Psoas muscle (tissue), 8 donors: ENCODE measurements at places on chromosomes 5 and 9. TPM values are rescaled to one million over a fixed set of nuclear protein-coding genes. Genes with fewer than 3 reads are reported as not detected.

- no peaks in the 10 kb centered on the region for H3K4me1 ChIP-seq
- DNase-seq = no peak
- no peaks in the 10 kb centered on the region for H3K27me3 ChIP-seq
- H3K27ac ChIP-seq = no peak overlapping the region
Measured at GRCh38 chr9:3863111-3863528, 337.3 kb upstream of the RFX3 start.

AFAP1L1 gene
- 21.0 TPM for total RNA-seq

DNA sequence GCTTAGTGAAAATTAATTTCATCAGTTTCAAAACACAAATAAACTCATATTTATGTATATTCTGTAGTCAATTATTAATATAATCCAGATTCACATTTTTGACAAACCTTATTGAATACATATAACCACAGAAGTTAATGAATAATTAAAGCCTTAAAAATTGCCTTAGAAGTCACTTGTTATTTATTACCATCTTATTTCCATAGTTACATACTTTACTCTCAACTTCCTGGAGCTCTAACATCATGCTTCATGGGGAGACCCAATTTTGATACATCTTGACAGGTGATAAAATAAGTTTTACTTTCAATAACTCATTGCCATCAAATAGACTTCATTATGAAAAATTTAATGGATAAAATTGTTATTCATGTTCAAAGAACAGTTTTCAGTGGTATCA is 1038.7 kb downstream of the PTPRD start:
- H3K27me3 ChIP-seq = no peaks in the 10 kb centered on the region
- no peaks in the 10 kb centered on the region for H3K36me3 ChIP-seq

- no peak for DNase-seq
- no peaks in the 10 kb centered on the region for H3K36me3 ChIP-seq
- H3K27me3 ChIP-seq = no peaks in the 10 kb centered on the region
Measured at GRCh38 chr5:154367101-154367500, 78.7 kb upstream of the SAP30L start.

- H3K4me1 ChIP-seq = no peaks in the 10 kb centered on the region
- no peak for DNase-seq
- no peaks in the 10 kb centered on the region for H3K27me3 ChIP-seq
Measured at GRCh38 chr5:153784277-153784676, 254.4 kb downstream of the FAM114A2 start.

DNA sequence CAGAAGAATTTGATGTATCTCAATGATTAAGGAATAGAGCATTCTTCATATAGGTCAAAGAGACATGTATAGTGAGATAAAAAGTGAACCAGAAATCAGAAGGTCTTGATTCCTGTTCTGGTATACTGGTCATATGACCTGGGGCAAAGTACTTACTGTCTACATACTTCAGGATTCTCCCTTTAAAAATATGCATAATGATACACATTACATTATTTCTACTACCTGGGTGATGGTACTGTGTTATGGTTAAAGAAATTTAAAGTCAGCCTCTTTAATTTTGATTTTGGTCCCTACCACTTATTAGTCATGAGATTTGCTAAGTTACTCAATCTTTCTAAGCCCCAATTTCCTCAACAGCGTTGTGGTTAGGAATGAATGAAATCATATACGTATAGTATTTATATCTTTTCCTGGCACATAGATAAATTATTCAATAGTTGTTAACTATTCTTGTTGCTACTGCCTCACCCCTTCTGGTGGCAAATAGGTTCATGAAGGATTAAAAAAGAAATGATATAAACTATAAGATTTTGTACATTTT is 984.1 kb downstream of the TLE4 start:
- H3K27me3 ChIP-seq = no peaks in the 10 kb centered on the region
- H3K4me3 ChIP-seq = no peak overlapping the region
- no peak overlapping the region for H3K27ac ChIP-seq
- DNase-seq = no peak
- H3K36me3 ChIP-seq = no peaks in the 10 kb centered on the region

SLC34A1 gene
- not detected for total RNA-seq

GRCh38 chr5:148986636-148987035 is 76.2 kb downstream of the SH3TC2 start:
- no peak for DNase-seq
- H3K4me1 ChIP-seq = peaks cover 7% of the 10 kb centered on the region
- H3K4me3 ChIP-seq = no peak overlapping the region

DNA sequence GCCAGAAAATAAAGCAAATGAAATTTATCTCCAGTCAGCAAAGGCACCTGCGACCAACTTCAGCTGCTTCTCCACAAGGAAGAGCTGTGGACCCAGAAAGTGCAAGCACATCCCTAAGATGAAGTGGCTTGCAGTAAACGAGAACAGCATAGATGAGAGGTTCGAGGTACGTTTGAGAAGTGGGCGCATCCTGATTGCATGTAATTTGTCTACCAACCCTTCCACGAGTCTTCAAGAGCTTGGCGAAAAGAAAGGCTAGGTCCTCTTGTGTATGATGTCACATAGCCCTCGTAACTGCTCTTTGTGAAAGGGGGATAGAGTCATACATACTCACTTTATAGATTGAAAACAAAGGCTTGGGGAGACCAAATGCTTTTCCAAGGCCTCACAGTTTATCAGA is 6.0 kb upstream of the LCP2 start:
- DNase-seq = no peak
- no peaks in the 10 kb centered on the region for H3K4me1 ChIP-seq
- H3K27ac ChIP-seq = no peak overlapping the region
- H3K4me3 ChIP-seq = no peak overlapping the region
